ENCODE measurements at places on chromosomes 2 and 18. TPM values are rescaled to one million over a fixed set of nuclear protein-coding genes. Genes with fewer than 3 reads are reported as not detected.

SERPINB11 gene
- 6.4 TPM for polyA plus RNA-seq

COBLL1 gene
- polyA plus RNA-seq = 18.0 TPM

CTAGE1 gene
- not detected for polyA plus RNA-seq

DCC gene
- polyA plus RNA-seq = not detected

LINC00305 gene
- polyA plus RNA-seq = not detected

DSG2 gene
- 5.8 TPM for polyA plus RNA-seq

Measured in esophagus (tissue), 2 donors.